Fibroblast of skin of abdomen (primary cell): ENCODE measurements at places on chromosomes 2 and 18.

- DNase-seq: peak; percentile 68
These were observed 277.5 kb downstream of the AFF3 start for GRCh38 chr2:99864561-99865553.

DNA sequence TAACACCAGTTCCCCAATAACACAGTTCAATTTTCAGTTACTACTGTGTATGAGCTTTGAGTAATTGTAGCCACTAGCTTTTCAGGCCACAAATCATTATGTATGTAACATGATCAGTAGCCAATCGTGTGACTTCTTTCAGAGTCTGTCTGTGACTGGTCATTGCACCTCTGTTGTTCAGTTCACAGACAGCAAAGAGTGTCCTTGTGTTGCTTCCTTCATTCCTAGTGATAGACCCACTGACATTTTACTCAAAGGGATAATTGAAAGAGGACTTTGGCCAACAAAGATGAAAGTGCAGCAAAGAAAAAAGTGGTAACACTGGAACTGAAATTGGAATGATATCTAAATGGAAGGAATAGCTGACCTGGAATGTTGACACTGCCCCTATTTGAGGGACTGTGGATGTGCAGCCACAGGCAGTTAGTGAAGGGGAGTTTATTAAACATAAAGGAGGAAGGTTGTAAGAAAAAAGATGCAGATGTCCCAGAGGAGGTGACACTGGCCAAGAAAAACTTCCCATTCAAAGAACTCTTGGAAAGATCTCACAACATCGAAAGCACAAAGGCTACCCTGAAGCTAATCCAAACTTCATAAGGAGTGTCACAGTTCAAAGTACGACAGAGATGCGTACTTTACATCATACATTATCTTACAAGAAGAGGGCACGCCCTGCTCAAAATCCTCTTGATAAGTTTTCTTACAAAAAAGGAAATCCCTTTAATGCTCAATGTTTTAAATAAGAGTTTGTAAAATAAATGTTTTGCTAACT lies 19.3 kb downstream of the TTC39C start:
- DNase-seq: no peak

DNA sequence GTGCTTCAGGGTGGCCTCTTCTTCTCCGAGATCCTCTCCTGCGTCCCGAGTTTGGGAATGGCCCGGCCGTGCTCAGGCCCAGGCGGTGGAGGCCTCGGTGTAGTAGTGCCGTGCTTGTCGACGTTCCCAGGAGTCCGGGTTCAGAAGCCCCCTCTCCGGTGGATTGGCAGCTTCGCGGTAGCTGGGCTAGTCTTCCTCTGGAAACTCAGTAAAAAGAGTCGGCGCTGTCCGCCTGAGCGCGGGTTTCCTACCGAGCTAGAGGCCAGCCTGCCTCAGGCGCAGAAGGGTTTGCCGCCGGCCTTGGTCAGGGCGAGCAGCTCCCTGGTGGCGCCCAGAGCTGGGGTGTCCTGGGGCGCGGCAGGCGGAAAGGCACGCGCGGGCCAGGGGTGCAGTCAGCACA lies 3.2 kb downstream of the RALBP1 start:
- no peak for DNase-seq

GRCh38 chr2:172861098-172861497 lies 125.5 kb downstream of the RAPGEF4 start:
- no peak for DNase-seq

GRCh38 chr2:182864949-182865570 lies 1.4 kb downstream of the FRZB start:
- no peak for DNase-seq

GRCh38 chr2:43766006-43766405 lies 7.8 kb upstream of the DYNC2LI1 start:
- no peak for DNase-seq

GRCh38 chr2:20663196-20664070 lies 3.5 kb upstream of the GDF7 start:
- no peak for DNase-seq

GRCh38 chr2:26251893-26252292 lies 7.2 kb downstream of the HADHB start:
- DNase-seq: no peak

DNA sequence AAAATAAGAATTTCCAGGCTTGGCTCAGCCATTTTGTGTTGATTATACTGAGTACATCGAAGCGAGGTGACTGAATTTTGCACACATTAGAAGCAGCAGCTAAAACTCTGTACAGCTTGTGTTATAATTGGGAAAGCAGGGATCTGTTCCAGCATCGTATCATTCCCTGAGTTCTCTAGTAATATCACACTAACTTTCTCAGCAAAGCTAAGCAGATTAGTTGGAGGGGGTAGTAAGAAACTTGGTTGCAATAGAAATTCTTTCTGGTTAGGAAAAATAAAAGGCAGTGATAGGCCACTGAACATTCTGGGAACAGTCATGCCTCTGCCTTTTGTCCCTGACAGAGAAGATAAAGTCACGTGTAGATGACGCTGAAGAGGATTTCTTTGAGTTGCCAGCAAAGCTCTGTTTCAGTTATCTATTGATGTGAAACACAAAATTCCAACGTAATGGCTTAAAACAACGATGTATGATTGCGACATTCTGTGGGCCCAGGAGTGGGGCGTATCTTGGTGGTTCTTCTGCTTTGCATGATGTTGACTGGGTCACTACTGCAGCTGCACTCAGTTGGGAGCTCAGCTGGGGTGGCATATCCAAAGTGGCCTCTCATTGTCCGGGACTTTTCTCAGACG lies 202.1 kb upstream of the MEX3C start:
- DNase-seq: no peak

- no peak for DNase-seq
These were observed 17.6 kb downstream of the IFT172 start for GRCh38 chr2:27471961-27472360.

GRCh38 chr2:14907014-14907612 lies 274.6 kb downstream of the LRATD1 start:
- no peak for DNase-seq

DNA sequence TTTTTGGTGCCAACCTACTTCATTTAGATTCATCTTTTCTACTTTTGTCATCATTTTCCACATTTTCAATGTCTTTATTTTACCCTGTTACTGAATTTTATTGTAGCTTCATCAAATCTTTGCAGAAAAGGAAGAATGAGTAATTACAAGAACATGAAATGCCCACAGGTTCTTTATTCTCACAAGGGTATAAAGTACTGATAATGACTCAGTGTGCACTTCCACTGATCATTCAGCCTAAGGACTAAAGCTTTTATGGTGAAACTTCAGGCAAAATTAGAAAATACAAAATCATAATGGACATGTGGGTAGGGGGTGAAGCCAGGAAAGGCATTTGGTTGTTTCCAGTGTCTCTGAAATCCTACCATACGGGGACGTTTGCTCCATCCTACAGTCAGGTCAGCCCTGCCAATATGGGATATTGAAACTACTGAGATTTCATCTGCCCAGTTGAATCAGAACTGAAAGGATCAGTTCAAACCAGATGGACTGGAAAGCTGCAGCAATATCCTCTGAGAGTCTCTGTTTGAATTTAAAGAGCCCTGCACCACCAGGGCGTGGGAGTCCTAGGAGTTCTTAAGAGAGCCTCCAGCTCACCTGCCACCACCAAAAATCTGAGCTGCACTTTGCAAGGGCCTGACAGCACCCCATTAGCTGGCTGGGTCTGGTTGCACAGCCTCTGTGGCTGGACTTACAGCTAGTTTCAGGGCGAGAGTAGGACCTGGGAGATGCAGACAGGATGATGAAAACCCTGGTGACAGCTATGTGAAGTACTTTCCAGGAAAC lies 390.4 kb downstream of the CMPK2 start:
- DNase-seq: no peak

DNA sequence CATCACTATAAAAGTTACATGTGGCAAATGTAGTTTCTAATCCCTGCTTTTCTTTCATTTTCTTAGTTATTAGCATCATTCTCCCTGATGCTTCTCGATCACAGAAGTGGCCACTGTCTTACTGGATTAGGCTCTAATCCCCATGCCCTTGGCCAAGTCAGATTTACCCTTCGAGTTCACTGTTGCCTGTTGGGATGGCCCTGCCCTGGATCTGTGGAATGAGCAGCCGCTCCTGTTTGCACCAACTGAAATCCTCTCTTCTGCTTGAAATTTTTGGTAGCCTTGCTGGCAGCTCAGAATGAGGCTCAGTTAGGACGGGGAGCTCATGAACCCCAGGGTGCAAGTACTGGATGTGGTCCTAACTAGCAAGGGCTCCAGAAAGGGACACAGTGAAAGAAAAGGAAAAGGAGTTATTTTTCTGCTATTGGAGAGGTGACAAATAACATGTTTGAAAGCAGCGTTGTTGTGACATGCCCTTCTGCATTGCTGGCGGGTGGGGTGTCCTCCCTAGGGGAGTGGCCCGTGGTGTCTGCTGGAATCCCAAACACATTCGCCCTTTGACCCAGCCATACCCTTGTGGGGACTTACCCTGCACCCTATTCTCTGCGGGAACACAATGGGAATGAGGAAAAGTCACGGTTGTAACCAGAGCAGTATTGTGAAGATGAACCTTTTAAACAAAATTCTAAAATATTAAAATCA lies 34.5 kb downstream of the RBFA start:
- no peak for DNase-seq

DNA sequence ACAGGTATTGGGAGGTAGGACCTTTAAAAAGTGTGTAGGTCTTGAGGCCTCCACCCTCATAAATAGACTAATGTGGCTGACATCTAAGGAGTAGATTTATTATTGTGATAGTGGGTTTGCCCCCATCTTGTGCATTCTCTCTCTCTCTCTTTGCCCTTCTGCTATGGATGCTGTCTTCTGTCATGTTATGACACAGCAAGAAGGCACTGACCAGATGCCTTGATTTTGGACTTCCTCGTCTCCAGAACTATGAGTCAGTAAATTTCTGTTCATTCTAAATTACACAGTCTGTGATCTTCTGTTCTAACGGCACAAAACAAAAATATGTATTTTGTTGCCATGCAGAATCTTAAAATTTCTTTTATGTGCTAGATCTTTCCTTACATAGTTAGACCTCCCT lies 66.9 kb downstream of the ATAD2B start:
- peak; percentile 3 for DNase-seq

DNA sequence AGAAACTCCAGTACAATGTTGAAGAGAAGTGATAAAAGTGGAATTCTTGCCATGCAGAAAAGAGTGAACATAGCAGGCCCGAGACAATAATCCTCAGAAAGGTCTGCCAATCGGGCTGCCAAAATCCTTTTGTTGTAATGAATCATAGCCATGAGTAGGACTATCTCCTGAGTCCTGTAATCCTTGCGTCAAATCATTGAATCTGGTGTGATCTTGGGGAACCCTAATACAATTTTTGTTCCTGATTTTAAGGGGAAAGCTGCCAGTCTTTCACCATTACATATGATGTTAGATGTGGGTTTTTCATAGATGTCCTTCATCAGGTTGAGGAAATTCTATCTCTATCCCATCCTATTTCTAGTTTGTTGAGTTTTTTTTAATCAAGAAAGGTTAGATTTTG lies 2.2 kb downstream of the TPGS2 start:
- DNase-seq: no peak

DNA sequence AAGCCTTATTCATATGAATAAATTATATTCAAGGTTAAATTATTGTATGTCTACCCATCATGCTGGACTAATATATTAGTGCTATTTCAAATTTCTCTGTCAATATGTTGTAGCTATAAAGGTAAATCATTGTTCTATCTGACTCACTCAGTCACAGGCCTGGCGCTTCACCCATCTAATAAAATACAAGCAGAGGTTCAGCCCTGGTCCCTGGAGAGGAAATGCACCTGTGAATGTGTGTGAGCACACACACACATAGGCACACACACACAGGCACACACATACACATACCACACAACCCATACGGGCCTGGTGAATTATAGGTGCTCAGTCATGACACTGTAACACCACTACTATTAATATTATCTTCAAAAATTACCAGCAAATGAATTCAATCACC lies 1396.1 kb downstream of the DPP10 start:
- DNase-seq: no peak

- no peak for DNase-seq
These were observed 3.9 kb upstream of the MYL1 start for GRCh38 chr2:210318891-210319290.

GRCh38 chr2:174959787-174960186 lies 45.4 kb downstream of the CHN1 start:
- no peak for DNase-seq

DNA sequence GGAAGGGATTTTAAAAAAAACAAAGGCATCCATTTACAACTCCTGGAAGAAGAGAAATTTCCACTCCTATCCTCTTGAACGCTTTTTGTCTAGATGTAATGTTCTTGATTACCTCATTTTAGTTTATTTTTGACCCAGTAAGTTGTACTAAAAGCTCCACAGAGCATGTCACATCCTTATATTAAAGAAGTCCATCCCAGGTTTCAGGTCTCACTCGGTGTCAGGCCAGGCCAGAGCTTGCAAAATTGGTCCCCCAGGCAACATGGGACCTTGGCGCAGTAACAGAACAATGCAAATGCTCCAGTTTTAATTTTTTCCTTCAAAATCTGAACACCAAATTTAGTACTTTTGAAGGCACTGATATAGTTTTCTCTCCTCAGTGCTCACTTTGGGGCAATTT lies 218.4 kb upstream of the REV1 start:
- no peak for DNase-seq

DNA sequence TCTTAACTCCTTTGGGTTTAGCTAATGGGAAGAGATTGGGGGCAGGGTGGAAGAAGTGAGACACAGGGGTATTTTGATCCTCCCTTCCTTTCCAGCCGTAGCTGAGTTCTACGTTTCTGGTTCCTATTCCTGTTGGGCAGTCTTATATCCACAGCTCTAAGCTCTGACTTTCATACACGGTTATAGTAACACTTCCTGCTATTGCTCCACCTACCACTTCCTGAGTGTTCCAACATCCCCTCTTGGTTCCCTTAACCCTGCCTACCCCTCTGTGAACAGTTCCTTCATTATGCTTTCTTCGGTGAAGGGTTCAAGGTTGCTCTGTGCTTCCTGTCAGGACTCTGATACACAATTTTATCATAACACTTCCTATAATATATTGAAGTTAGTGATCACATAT lies 205.1 kb downstream of the DNAH7 start:
- no peak for DNase-seq

DNA sequence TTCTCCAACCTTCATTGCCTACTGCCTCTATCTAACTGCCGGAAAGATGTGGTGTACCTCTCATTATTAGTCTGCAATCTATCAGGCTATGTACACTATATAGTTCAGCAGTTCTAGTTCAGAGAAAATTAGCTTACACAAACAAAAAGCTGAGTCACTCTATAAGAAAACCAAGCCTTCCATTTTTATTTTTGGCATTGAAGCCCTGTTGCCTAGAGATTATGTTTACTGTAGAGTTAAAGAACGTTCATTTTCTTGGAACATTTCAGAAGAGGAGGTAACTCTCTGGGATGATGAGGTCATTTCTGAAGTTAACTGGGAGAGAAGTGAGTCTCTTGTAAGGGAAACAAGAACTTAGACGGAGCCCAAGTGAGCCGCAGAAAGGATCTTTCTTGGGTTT lies 133.5 kb downstream of the FAM124B start:
- DNase-seq: peak; percentile 72

DNA sequence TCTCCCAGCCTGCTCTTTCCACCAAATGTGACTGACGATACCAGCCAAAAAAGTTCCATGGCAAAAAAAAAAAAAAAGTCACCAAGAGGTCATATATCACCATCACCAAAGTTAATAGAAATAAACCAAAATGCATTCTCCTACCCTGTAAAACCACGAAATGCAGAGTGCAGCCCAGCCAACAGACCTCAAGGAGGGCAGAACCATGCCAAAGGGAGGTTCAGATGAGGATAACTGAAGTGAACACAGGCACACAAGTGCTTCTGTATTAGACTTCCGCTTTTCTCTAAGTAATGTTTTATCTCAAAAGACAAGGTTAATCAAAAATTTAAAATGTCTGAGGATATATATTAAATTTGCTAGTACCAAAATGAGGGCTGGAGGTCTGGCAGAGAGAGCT lies 5.5 kb downstream of the SERPINE2 start:
- DNase-seq: no peak
